ENCODE measurements at places on chromosomes 1 and 21.

GRCh38 chr1:23446661-23447310, 22.2 kb upstream of the TCEA3 start:
- DNase-seq, result no peak

DNA sequence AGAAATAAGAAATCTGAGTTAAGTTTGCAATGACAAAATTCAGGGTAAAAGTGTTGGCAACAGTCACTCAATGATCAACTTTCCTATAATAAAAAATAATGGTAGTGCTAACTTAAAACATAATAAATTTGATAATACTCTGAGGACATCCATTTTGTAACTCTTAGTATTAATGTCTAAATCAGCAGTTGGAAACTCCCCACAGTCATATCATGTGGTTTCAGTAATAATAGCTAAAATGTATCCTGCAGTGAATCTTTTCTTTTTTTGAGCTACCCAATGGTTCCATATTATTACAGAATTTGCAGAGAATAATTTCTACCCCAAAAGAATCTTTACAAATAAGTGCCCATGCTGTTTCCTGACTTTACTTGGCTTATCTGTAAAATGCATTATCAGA, 286.7 kb downstream of the PTPRC start:
- DNase-seq, result no peak

- DNase-seq, result no peak
These were observed 181.4 kb upstream of the KIAA0040 start for GRCh38 chr1:175373786-175374623.

GRCh38 chr1:57033222-57034001, 67.6 kb upstream of the C8B start:
- DNase-seq, result no peak

DNA sequence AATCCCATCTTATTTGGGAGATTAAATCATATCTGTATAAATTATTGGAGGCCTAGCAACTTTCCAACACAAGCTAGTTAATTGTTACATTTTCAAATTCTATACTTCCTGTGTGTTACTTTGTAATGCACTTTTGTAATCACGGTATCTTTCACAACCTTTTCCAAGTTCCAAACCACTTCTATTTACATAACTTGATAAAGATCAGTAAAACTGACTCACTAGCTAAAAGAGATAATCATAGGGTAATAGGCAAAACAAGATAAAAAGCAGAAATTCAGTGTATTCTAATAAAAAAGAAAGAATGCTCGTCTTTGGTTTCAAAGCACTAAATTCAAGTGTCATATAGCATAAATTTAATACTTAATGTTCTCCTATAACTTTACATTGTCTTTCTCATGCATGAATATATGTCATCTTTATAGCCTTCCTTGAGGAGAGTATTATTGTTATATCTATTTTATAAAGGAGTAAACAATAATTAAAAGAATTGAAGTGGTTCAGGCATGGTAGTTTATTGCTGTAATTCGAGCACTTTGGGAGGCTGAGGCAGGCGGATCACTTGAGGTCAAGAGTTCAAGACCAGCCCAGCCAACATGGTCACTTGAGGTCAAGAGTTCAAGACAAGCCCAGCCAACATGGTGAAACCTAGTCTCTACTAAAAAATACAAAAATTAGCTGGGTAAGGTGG, 66.4 kb downstream of the RGS13 start:
- DNase-seq, result peak; percentile 63

- DNase-seq, result no peak
These were observed 21.8 kb upstream of the PLEKHO1 start for GRCh38 chr1:150127868-150128267.

- no peak for DNase-seq
These were observed 10.0 kb downstream of the MAP3K21 start for GRCh38 chr1:233337505-233337904.

DNA sequence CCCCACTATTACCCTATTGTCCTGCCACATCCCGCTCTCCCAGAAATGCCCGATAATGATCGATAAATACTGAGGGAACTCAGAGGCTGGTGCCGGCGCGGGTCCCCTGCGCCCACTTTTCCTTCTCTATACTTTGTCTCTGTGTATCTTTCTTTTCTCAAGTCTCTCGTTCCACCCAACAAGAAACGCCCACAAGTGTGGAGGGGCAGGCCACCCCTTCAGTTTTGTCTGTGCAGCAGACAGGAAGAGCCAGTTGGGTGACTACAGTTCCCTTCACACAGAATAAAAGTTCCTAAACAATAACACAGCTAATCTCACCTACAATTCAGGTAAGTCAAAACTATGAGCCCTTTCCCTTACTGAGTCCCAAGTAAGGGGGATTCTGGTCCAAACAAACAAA, 423.7 kb downstream of the SMYD3 start:
- DNase-seq, result no peak

DNA sequence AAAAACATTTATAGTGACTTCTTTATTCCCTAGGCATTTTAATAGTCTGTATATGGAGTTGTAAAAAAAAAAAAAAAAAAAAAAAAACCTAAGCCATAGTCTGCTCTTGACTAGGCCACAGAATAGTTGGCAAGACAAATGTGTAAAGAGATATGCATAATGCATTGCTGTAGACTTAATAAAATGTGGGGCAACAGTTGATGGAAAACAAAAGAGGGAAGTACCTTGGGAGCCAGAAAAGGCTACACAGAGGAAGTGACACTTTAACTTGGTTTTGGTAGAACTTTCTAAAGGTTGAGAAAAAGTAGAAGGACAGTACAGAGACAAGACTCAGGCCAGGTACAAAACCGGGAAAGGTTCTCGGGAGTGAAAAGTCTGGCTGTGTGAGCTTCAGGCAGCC, 802.9 kb upstream of the ADAMTS5 start:
- no peak for DNase-seq

GRCh38 chr1:160607672-160608032, 28.4 kb upstream of the CD84 start:
- DNase-seq, result no peak

- no peak for DNase-seq
These were observed 149.5 kb downstream of the NOS1AP start for GRCh38 chr1:162218975-162219374.

GRCh38 chr1:180160357-180160756, 5.7 kb downstream of the QSOX1 start:
- no peak for DNase-seq

- DNase-seq, result peak; percentile 50
These were observed 448 bp upstream of the ASAP3 start for GRCh38 chr1:23484253-23485001.

DNA sequence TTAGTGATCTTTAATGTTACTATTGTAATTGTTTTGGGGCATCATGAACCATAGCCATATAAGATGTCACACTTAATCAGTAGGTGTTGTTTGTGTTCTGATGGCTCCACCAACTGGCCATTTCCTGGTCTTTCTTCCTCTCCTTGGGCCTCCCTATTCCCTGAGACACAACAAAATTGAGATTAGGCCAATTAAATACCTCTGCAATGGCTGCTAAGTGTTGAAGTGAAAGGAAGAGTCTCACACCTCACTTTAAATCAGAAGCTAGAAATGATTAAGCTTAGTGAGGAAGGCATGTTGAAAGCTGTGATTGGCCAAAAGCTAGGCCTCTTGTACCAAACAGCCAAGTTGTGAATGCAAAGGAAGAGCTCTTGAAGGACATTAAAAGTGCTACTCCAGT, 30.7 kb downstream of the PPP2R5A start:
- DNase-seq, result no peak

GRCh38 chr1:211485480-211485857, 6.5 kb downstream of the RD3 start:
- DNase-seq, result no peak

- DNase-seq, result no peak
These were observed 15.8 kb downstream of the COLGALT2 start for GRCh38 chr1:184021728-184022127.

GRCh38 chr1:165052431-165052830, 304.1 kb downstream of the LMX1A start:
- no peak for DNase-seq

DNA sequence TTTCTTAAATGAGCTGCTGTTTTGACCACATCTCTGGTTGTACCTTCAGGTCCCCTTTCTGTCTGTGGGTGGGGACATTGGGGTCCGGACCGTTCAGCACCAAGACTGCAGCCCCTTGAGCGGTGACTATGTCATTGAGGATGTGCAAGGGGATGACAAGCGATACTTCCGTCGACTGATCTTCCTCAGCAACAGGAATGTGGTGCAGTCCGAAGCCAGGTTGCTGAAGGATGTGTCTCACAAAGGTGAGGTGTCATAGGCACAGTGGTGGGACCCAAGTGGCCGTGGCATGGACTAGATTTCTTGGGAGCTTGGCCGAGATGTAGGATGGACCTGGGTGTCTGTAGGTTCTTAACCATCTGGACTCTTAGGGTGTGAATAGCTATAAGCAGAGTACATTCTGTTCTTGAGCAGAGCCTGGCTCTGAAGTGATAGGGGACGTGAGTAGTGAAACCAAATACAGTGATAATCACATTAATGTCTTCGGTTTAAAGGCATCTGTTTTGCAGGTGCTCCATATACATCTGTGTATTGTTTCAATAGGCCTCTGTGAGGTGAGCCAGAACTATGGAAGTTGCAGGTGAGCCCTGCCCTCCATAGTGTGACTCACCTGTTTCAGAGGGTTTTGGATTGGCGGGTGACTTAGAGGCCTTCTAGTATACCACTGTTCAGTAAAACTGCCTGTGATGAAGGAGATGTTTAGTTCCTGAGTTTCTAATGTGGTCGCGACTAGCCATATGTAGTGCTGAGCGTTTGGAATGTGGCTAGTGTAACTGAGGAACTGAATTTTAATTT, 6.4 kb downstream of the METTL13 start:
- DNase-seq, result no peak

GRCh38 chr21:30194701-30195299, 21.1 kb downstream of the CLDN8 start:
- peak; percentile 14 for DNase-seq

DNA sequence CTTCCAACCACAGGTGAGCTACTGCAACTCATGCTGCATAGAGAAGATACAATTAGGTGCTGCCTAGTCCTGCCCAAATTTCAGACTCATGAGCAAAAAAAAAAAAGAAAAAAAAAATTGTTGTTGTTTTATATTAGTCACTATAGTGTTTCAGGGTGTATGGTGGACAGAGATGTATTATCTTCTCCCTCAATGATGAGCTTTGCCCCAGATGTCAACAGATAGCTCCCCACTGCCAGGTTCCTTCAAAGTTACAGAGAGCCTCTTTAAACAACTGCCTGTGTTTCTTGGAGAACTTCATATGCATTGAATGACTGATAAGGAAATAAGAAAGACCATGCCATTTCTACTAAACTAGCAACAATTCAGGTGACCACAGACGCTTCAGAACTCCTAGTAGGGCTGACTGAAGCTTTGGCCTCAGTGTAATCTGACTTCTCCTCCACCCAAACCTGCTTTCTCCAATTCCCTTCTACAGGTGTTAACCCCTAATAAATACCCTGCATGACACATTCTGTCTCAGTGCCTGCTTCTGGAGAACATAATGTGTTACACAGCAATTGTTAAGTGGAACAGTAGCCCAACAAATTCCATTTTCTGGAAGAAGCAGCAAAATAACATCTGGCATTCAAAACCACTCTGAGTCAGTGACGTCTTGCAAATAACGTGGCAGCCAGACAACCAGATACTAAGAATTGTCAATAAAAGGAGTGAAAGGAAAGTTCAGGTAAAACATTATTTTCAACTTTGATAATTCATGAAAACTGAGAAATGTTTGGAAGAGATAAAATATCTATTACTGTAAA, 147.7 kb downstream of the CDC42BPA start:
- DNase-seq, result no peak

GRCh38 chr1:97905141-97905940, 15.5 kb downstream of the DPYD start:
- DNase-seq, result no peak

DNA sequence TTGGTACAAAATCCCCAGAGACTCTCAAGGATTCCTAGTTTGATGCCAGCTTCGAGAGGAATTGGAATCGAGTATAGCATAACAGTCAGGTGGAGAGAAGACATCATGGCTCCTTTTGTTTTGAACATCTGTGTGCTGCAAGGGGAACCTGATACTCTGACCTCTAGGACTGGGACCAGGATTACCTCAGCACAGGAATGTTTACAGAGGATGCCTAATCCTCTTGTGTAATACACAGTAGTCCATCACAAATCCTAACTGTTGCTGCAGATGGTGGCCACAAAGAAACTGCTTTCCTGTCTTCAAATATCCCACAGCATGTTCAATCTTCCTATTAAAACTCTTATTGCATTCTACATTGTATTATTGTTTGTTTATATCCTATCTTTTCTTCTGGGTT, 111.8 kb upstream of the PRMT6 start:
- DNase-seq, result no peak

GRCh38 chr1:165565751-165566490, 22.1 kb downstream of the LRRC52 start:
- no peak for DNase-seq

DNA sequence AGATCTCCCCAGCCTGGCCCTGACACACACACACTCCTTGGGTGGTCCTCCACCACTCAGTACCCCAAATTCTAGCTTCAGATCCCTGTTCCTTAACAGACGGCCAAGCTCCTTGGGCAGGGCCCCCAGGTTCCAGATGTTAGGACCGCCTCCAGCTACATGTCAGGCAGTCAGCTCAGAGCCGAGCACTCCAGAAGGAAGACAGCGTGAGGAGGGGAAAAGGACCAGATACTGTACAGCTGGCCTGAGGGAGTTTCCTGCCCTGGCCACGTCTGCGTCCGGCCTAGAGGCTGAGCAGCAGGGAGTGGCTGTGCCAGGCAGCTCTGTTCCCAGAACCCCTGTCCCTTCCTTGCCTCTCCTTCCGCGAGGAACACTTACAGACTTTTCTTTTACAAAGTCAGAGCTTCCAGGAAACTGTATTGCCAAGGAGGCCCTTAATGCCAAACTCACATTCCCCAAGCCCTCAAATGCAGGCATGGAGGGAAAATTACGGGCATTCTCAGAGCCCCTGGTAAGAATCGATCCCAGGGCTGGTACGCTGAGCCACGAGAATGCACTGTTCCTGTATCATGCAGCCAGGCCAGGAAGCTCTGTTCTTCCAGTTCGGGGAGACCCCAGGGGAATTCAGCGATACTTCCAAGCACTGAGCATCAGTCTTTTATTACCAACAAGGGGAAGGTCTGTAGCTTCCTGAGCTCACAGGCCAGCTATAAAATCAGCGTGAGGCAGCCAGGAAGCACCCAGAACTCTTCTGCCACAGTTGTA, 45.2 kb upstream of the CNTN2 start:
- no peak for DNase-seq

DNA sequence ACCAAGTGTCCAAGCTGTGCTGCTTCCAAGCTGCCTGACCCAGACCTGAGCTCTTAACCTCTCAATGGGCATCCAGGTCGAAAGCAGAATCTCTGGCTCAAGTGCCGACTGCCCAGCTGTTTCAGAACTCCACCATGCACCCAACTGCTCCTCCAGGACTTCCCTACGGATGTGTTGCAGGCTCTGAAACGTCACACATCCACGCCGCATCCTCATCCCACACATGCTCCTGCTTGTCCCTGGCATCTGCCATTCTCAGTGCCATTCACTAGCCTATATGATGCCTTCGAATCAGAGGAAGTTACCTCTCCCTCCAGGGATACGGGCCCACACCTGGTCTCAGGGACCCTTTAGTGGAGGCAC, 11.2 kb downstream of the PDZK1IP1 start:
- DNase-seq, result no peak

GRCh38 chr1:17597651-17598050, 58.2 kb downstream of the ARHGEF10L start:
- DNase-seq, result no peak

- DNase-seq, result no peak
These were observed 26.7 kb upstream of the DUSP10 start for GRCh38 chr1:221768444-221769066.
